SW 1271 (cell line): ENCODE measurements at places on chromosomes 12 and 14.

GRCh38 chr12:62194616-62195015, 65.6 kb upstream of the USP15 start:
- no peak for DNase-seq

- DNase-seq, result no peak
Observed at GRCh38 chr14:94113490-94113889, 3.0 kb downstream of the IFI27 start.

- no peak for DNase-seq
Observed at GRCh38 chr14:72217135-72217534, 284.9 kb downstream of the RGS6 start.

- no peak for DNase-seq
Observed at GRCh38 chr14:65915125-65915524, 502.6 kb downstream of the FUT8 start.

DNA sequence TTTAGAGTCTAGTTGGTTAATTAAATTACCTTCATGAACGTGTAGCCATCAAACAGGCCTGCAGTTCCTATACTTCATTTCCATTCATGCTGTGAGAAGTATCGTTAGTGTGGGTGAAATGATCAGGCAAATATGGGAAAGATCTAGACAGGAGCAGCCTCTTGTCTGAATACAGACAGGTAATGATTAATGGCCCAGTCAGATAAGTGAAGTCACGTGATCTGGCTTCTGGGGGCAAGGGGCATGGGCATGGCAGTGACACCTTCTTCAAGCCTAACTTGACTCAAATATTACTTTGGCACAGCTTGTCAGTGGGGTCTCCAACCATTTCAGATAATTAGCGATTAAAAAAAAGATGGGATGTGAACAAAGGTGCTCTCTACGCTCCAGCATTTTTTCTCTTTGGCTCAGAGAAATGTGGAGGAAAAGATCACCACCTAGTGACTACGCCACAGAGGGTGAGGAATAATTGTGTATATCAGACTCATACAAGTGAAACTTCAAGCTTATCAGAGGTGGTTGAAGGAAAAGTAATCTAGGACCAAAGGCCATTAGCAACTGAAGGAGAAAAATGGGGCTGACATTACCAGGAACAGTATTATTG, 17.8 kb downstream of the GUCY2C start:
- no peak for DNase-seq

DNA sequence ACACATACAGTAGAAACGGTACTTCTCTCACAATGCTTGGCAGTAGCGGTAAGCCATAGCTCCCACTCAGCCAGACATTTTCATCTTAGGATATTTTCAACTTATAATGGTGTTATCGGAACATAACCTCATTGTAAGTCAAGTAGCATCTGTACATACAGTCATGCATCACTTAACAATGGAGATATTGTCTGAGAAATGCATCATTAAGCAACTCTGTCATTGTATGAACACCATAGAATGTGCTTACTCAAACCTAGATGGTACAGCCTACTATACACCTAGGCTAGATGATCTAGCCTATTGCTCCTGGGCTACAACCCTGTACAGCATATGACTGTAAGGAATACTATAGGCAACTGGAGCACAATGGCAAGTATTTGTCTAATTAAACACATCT, 40.8 kb downstream of the RPS6KA5 start:
- DNase-seq, result no peak

GRCh38 chr14:61476754-61477410, 155.5 kb downstream of the PRKCH start:
- DNase-seq, result no peak

GRCh38 chr12:77204083-77204482, 138.7 kb upstream of the E2F7 start:
- DNase-seq, result no peak

DNA sequence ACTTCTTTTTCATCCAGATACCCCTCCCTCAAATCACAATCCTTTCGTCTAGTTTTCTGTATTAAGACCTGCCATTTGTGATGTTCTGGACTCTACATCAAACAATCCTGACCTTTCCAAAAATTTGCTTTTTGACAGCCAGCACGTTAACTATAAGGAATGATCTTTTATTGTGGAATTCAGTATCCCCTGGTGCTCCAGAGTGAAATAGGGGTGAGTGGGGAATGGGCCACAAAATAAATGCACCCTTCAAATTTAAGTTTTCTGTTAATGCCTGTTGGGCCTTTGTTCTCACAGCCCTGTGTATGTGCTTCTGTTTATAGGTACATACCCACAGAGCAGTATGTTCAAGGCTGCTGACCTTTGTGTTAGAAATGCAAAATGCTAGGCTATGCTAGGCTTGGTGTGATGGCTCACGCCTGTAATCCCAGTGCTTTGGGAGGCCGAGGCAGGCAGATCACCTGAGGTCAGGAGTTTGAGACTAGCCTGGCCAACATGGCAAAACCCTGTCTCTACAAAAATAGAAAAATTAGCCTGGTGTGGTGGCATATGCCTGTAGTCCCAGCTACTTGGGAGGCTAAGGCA, 12.0 kb downstream of the PNN start:
- no peak for DNase-seq

GRCh38 chr14:103526914-103527248, 2.1 kb upstream of the TRMT61A start:
- DNase-seq, result no peak

DNA sequence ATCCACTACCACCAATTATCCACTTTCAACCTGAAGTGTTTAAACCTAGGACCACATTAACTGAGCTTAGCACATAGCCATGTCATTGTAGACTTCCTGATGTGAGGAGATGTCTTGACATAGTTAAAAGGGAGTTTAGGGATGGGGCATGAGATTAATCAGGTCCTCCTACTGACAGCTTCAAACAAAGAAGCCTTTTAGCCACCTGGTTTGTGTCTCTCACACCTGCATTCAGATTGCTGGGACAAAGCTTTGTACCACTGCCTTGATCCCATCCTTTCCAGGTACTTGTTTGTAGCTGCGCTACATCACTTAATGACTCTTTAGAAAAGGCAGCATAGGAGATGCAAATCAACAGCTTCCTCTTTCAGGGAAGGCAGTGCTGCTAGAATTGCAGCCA, 340.7 kb upstream of the DDHD1 start:
- DNase-seq, result no peak

DNA sequence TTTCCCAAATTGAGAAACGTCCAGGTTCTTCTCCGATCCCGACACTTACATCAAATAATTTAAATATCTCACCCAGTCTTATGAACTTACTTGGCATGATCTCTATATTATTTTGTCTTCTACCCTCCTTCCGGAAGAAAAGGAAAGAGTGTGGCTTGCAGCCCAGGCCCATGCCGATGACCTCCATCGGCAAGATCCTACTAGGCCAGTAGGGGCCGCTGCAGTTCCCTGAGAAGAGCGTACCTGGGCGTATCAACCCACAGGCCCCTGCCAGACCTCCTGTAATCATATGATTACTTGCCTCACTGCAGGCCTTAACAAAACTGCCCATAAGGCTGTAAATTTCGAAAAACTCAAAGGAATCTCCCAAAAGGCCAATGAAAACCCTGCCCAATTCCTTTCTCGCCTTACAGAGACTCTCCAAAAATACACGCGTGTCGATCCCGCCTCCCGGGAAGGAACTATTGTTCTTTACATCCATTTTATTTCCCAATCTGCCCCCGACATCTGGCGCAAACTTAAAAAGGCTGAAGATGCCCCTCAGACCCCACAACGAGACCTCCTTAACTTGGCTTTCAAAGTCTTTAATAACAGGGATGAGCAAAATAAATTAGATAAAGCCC, 69.6 kb downstream of the MOK start:
- no peak for DNase-seq

- no peak for DNase-seq
Observed at GRCh38 chr14:100393362-100393761, 70.2 kb downstream of the SLC25A47 start.

- DNase-seq, result no peak
Observed at GRCh38 chr14:104460791-104461651, 118.5 kb upstream of the C14orf180 start.

GRCh38 chr12:60441577-60441976, 845.7 kb downstream of the SLC16A7 start:
- DNase-seq, result no peak

DNA sequence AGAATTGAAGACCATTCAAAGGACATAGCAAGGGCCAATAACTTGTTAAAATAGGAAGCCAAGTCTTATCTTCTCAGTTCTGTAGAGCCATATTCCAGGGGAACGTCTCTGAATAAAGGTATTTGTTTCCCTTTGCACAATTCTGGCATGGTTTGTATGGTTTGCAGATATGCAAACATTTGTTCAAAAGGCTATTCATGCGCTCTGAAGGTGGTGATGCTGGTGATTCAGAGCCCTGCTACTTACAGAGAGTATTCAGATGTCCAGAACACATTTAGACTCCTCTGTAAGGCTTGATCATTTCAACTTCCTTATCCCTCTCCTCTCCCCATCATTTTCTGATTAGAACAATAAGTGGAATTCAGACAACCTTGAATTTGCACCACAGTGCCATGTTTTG, 35.9 kb downstream of the SLC4A8 start:
- DNase-seq, result no peak

DNA sequence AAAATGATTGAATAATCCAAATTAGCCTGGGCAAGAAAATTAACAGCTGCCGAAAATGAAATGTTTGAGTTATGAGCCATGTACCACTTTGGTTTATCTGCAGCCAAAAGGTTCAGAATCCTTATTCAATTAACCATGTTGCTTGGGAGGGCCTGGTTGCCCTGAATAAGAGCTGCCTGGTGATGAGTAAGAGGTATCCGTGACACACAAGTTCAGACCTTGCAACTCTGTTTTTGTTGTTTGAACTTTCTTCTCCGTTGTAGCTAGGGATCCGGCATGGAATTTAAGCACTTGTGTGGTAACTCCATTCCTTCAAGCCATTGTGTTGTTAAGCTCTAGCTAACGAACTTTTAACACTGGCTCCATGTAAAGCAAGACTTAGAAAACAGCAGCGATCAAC, 35.7 kb downstream of the FOXA1 start:
- DNase-seq, result no peak

DNA sequence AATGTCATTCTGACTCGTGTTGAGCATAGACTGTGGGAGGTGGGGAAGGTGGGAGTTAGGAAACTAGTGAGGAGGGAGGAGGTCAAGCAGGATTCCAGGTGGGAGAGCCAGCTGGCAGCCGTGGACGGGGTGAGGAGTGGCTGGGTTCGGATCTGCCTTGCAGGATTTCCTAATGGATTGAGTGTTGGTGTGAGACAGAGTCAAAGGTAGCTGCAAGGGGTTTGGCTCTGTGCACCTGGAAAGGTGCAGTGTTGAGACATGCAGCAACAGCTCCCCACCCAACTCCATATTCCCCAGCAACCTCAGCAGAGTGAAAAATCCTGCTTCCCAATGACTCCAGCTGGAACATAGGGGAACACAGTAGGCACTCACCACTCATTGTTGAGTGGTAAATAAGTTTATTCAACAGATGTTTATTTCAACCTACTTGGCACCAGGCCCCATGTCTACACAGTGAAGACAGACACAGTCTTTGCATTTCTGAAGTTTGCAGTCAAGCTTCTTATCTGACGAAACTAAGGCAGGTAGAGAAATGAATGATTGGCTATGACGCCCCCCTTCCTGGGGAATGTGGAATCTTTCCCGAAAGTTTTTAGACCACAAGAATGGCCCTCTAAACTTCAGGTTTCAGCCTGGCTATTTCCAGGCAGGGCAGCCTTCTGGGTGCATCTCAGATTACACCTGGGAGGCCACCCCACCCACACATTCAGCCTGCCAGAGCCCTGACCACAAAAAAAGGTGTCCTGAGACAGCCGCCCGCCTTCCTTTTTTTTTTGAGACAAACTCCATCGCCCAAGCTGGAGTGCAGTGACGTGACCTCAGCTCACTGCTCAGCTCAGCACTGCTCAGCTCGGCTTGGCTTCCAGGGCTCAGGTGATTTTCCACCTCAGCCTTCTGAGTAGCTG, 37.9 kb upstream of the PLEKHG6 start:
- no peak for DNase-seq

- no peak for DNase-seq
Observed at GRCh38 chr14:44396226-44396625, 110.9 kb downstream of the FSCB start.

DNA sequence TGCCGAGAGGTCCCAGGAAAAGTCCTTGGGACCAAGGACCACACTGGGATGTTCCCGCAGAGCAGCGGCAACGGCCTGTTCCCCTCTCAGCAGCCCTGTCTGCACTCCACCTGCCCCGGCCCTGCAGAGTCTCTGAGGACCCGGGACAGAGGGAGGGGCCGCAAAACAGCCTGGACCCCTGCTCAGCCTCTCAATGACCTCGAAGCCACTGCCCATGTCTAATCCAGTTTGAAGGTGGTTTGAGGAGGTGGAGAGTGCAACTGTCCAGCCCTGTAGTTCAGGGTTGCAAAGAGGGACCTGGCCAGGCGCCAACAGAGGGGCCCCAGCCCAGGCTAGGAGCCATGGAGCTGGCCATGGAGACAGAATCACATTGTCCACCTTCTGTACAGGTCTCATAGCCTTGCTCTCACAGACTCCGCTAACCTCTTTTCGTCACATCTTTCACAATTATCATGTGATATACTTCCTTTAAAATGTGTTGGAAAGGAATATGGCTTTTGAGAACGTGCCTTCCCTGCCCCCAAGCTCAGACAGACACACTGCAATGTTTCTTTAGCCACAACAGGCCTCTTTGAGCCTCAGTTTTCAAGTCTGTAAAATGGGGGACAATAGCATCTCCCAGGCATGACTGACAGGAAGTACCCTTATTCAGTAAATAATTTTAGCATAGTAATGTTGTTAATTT, 49.3 kb downstream of the ACTN1 start:
- DNase-seq, result no peak

DNA sequence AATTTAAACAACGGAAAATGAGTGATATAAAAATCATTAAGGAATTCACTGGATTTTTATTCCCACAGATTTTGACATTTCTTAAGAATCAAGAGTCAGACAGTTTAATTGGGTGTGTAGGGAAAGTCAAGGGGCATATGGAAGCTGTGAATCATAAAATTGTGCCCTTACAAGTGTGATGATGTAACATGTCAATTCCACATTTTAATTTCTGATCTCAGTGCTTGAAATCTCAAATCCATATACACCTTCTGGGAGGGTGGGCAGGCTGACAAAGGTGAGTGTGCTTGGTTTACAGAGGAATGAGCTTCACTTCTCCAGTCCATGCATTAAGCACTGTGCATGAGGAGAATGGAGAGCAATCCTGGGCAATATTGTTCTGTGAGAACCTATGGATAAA, 1.0 kb upstream of the KRT6A start:
- no peak for DNase-seq
